ENCODE measurements at places on chromosomes 2 and 18.

- peaks cover 5% of the 10 kb centered on the region for H3K27me3 ChIP-seq
- no peak overlapping the region for H3K4me3 ChIP-seq
- H3K27ac ChIP-seq = no peak overlapping the region
Observed at GRCh38 chr2:467101-467500, 179.2 kb upstream of the ALKAL2 start.

- DNase-seq = no peak
- H3K4me3 ChIP-seq = no peak overlapping the region
- H3K27me3 ChIP-seq = no peaks in the 10 kb centered on the region
- H3K36me3 ChIP-seq = no peaks in the 10 kb centered on the region
- no peak overlapping the region for H3K27ac ChIP-seq
- no peaks in the 10 kb centered on the region for H3K4me1 ChIP-seq
Observed at GRCh38 chr18:3074087-3074486, 61.1 kb upstream of the LPIN2 start.

DNA sequence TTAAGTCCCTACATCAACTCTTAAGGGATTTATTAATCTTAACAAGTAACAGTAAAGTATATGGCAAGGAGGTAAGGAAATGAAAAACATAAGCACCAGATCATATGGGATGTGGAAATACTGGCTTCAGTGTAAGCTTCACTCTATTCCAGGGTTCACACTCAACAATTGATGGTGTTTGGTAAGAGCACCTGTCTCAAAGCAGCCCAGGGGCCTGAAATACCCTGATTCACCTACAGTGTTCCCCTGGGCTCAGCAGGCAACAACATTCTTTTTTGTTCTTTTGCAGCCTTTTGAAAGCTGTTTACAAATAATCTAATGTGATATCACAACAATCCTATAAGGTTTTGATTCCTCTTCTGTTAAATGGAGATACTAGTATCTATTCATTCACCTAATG is 1.2 kb upstream of the MLPH start:
- DNase-seq = no peak
- peaks cover 6% of the 10 kb centered on the region for H3K36me3 ChIP-seq
- H3K27ac ChIP-seq = no peak overlapping the region

DNA sequence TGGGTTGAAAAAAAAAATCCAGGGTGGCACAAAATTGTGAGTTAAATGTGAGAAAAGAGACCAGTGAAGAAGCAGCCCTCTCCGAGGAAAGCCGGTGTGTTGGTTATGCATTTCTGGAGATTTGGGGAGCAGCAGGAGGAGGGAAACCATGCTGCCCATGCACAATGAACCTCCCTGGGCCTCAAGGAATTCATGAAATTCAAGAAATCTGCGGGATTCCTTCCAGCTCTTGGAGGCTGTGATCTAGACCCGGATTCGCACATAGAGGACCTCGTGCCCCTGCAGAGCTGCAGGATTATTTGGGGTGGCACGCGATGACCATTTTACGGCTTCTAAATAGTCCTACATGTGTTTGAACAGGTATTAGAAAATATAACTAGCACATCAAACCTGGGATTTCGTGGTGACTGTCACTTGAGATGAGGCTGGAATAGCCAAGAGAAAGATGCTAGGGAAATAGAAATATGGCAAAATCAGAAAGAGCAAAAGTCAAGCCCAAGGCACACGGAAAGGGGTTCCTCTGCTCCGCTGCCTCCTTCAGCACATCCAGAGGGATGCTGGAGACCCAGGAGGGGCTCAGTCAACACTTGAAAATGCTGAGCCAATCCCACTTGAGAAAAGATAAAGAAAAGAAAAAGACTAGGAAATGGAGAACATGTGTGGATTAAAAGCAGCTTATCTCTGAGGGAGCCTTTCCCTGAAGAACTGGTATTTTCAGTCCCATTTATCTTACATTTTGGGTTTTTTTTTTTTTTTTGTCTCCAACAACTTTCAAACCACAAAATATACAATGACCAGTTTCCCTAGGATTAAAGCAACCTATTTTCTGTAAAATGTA is 22.0 kb downstream of the KCTD1 start:
- H3K27ac ChIP-seq = no peak overlapping the region
- peaks cover 1% of the 10 kb centered on the region for H3K27me3 ChIP-seq
- no peak overlapping the region for H3K4me3 ChIP-seq
- H3K4me1 ChIP-seq = peaks cover 3% of the 10 kb centered on the region
- no peaks in the 10 kb centered on the region for H3K36me3 ChIP-seq

DNA sequence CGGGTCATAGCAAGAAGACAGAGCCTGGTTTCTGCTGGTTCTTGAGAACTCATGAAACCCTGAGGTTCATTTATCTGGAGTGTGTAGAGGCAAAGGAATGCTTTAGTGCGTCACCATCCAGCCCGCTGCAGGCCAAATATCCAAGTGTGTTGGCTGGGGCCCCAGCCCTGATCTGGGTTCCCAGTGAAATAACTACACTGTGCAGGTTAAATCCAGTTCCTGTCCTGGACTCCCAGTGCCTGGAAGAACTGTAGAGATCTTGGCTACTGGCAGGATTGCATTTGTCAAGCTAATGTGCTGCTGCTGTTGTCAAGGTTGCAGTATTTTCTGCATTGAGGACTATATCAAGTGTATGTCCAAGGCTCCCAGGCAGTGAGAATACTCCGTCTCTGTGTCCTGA is 89.9 kb downstream of the MAPK4 start:
- no peak overlapping the region for H3K27ac ChIP-seq
- H3K4me1 ChIP-seq = peaks cover 2% of the 10 kb centered on the region
- peaks cover 3% of the 10 kb centered on the region for H3K27me3 ChIP-seq
- no peak overlapping the region for H3K4me3 ChIP-seq
- no peaks in the 10 kb centered on the region for H3K36me3 ChIP-seq
- DNase-seq = no peak

GRCh38 chr2:102193074-102193473 is 6.3 kb downstream of the IL1RL2 start:
- peaks cover under 1% of the 10 kb centered on the region for H3K27me3 ChIP-seq
- H3K4me3 ChIP-seq = no peak overlapping the region
- H3K4me1 ChIP-seq = no peaks in the 10 kb centered on the region

GRCh38 chr2:167924556-167924955 is 322.8 kb downstream of the STK39 start:
- no peaks in the 10 kb centered on the region for H3K36me3 ChIP-seq
- no peaks in the 10 kb centered on the region for H3K27me3 ChIP-seq
- peak; percentile 49 for DNase-seq
- H3K4me1 ChIP-seq = peaks cover 16% of the 10 kb centered on the region
- H3K27ac ChIP-seq = peak overlapping the region; percentile 36

Data from glutamatergic neuron (in vitro differentiated cells).